ENCODE measurements at places on chromosomes 7 and 10. TPM values are rescaled to one million over a fixed set of nuclear protein-coding genes. Genes with fewer than 3 reads are reported as not detected.

GRCh38 chr7:16919440-16919839 is 37.7 kb upstream of the AGR3 start:
- DNase-seq = no peak

GRCh38 chr10:68106656-68107055 is 2.6 kb upstream of the MYPN start:
- no peak for DNase-seq

GRCh38 chr7:100095289-100095688 is 5.9 kb downstream of the MCM7 start:
- DNase-seq = no peak

Gene INHBA
- polyA plus RNA-seq = 5.8 TPM

Gene CYP2C19
- polyA plus RNA-seq = not detected

- DNase-seq = no peak
Measured at GRCh38 chr10:30155401-30155800, 96.0 kb upstream of the JCAD start.

- no peak for DNase-seq
Measured at GRCh38 chr7:12737373-12737772, 49.9 kb downstream of the ARL4A start.

- no peak for DNase-seq
Measured at GRCh38 chr7:128833946-128834325, 3.7 kb downstream of the FLNC start.

GRCh38 chr10:117370205-117370604 is 5.0 kb downstream of the PDZD8 start:
- no peak for DNase-seq

DNA sequence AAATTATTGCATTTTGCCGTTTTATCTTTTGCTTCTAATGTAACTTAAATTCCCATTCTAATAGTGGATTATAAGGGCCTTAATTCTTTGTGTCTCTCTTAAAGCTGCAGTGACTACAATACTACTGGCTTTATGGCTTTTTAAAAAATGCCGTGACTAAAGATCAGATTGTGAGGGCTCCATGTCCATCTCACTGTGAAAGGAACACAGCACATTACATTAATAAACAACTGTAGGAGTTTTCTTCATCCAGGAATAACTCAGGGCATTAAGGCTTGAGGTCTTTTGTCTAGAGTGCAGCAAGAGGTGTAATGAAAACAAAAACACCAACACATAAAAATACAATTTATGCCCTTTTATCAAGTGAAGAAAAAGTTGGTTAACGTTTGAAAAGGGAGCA is 205.3 kb downstream of the SKAP2 start:
- no peak for DNase-seq

GRCh38 chr10:79149662-79150443 is 81.1 kb downstream of the ZMIZ1 start:
- DNase-seq = peak; percentile 74
